ENCODE measurements at places on chromosomes 2 and 18. TPM values are rescaled to one million over a fixed set of nuclear protein-coding genes. Genes with fewer than 3 reads are reported as not detected.

The SOWAHC gene
- total RNA-seq, result 8.5 TPM

The ITGA4 gene
- total RNA-seq, result 3.7 TPM

The MATN3 gene
- total RNA-seq, result 0.34 TPM

The TAF4B gene
- total RNA-seq, result 13.2 TPM
